ENCODE measurements at places on chromosomes 5 and 9.
A peak's percentile ranks its signal among the peaks of the same experiment; 100 is the strongest.

- no peak for DNase-seq
Measured at GRCh38 chr9:87584326-87584725, 86.7 kb downstream of the DAPK1 start.

- DNase-seq, result no peak
Measured at GRCh38 chr5:110169461-110169860, 479.7 kb downstream of the MAN2A1 start.

GRCh38 chr5:137847687-137848086, 20.0 kb upstream of the MYOT start:
- DNase-seq, result no peak

DNA sequence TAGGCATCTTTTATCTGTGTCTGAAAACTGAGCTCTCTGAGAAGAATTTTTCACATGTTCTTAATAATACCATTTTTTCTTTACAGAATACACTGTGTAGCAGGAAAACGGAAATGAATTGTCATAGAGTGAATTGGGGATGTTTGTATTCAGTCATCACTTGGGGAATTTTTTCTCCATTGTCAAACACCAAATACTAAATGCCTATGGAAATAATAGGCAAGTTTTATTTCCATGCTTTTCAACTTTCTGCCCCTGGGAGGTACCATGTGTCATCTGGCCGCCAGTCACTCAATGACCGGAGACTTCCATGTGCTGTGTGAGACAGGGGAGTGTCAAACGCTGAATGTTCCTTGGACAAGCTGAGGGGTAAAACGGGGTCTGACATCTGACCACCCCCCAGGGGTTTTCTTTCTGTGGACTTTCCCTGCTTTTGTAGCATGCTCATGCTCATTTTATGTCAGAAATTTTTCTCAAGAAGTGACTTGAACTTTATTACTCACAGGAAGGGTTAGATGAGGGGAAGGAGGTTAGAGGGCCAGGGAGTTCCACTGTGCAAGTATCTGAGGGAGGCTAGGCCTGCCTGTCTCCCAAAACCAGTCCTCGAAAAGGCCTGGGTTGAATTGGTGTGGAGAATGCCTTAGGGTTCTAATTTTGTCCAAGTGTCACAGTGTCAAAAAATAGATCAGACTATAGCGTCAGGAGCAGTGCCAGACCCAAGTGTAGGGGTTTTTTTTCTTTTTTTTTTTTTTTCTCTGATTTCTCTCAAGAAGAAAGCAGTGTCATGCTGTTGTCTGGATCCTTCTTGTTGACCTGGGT, 438.6 kb downstream of the AGTPBP1 start:
- no peak for DNase-seq

- peak; percentile 32 for DNase-seq
Measured at GRCh38 chr5:158591301-158591863, 508.3 kb downstream of the EBF1 start.

Measured in nephron progenitor cell (in vitro differentiated cells).